NCI-H460 (cell line): ENCODE measurements at places on chromosomes 1 and 21.

DNA sequence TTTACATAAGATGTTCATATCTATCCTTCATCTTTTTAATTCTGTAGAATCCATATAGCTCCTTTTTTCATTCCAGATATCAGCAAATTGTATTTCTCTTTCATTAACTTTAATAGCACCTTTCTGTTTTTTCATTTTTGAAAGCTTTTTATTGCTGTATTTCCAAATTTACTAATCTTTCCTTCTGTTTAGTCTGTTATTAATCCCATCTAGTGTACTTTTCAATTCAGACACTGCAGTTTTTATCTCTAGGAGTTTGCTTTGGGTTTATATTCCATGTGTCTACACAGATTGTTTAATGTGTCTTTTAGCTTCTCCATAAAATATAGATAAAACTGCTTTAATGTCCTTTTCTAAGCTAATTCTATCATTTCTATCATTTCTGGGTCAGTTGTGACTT, 37.4 kb upstream of the GUCA2A start:
- DNase-seq: no peak

DNA sequence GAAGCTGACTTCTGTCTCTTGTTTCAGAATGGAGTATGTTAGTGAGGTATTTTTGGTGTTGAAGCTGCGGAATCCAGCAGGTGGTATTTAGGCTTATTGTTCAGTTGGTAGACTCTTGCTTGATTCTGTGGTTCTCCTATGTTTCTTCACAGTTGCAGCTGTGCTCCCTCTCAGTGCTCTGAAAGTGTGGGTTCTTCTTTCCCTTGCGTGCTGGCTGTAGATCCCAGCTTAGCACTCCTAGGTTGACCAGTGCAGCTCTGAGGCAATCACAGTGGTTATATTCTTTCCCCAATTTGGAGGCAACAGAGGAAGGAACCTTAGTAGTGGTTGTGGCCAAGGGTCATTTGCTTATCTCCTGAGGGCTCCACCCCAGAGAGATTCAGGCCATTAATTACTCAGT, 269.2 kb upstream of the NRIP1 start:
- DNase-seq: no peak

GRCh38 chr1:910311-910880, 13.3 kb upstream of the SAMD11 start:
- DNase-seq: no peak

GRCh38 chr1:7852804-7853683, at the start of gene UTS2:
Gene UTS2 (minus strand): TSS chr1:7853065. CDS start chr1:7853003, 62 bp downstream.
- DNase-seq: no peak

DNA sequence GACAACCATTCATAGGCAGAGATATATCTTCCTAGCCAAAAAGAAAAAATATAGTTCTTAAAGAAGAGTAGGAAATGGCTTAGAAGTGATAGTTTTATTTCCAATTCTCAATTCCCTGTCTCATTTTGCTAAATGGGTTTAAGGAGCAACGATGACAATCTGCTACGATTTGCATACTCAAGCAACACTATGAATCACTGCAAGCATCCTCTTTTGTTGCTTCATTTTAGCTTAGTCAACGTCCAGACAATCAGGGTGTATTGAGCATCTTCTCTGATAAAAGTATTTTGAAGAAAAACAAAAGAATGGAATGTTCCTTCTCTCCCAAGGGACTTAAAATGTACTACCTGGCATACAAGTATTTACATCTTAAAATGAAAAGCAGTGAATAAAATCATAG, 80.6 kb downstream of the RGS7 start:
- no peak for DNase-seq
